ENCODE measurements at places on chromosomes 5 and 9.

GRCh38 chr9:115211413-115212124, 93.6 kb upstream of the TNC start:
- no peak for DNase-seq

DNA sequence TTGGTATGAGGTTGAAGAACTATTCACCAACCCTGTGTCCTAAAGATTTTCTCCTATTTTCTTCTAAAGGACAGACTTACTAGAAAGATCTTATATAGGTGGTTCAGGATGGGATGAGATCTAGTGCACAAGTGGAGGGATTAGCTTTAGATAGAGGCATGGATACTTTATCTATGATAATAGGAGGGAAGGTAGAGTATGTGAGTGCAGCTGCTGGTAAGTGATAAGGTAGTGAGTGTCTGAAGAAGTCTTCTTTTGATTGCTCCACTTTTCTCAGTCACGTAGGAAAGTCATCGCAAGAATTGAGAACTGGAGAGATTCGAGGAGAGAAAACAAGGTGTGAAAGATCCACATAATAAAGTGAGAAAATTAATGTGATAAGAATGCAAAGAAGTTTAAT, 6.0 kb upstream of the NDUFS4 start:
- no peak for DNase-seq

GRCh38 chr5:73823508-73823925, 197.5 kb downstream of the ARHGEF28 start:
- DNase-seq = peak; percentile 64

DNA sequence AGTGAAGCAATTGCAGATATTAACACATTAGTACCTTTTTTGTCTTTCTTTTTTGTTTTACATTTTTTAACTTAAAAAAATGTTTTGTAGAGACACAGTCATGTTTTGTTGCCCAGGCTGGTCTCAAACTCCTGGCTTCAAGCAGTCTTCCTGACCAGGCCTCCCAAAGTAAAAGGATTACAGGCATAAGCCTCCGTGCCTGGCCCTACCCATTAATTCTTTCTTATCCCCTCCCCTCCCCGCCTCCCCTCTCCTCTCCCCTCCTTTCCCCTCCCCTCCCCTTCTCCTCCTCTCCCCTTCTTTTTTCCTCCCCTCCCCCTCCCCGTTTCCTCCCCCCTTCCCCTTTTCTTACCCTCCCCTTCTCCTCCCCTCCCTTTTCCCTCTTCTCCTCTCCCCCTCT, 182.4 kb downstream of the FER start:
- DNase-seq = no peak

- DNase-seq = peak; percentile 73
These were observed 1.3 kb upstream of the ANKRD18A start for GRCh38 chr9:38621434-38622287.

- DNase-seq = no peak
These were observed 89.6 kb downstream of the KIF4B start for GRCh38 chr5:155103146-155103545.

- no peak for DNase-seq
These were observed 185.1 kb downstream of the OLFM1 start for GRCh38 chr9:135272608-135273007.

GRCh38 chr9:96067004-96067403, 191.5 kb downstream of the ERCC6L2 start:
- no peak for DNase-seq

- DNase-seq = no peak
These were observed 359.7 kb downstream of the TRIM32 start for GRCh38 chr9:117046666-117047327.

DNA sequence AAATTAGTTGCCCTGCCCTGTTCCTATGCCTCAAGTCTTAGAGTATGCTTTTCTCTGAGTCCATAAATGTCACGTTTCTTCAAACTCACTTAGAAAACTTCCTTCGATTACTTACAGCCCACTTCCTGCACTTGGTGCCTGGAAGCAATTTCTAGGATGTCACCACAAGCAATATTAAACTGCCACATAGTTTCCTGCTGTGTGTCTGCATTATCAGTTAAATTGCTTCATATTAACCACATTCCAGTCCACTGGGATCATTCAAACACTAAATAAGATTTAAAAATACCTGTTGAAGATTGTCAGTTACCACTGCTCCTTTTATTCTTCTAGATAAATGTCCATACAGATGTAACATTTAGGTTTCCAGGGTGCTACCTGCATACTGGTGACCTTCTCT, 4.1 kb downstream of the DENND1A start:
- no peak for DNase-seq

DNA sequence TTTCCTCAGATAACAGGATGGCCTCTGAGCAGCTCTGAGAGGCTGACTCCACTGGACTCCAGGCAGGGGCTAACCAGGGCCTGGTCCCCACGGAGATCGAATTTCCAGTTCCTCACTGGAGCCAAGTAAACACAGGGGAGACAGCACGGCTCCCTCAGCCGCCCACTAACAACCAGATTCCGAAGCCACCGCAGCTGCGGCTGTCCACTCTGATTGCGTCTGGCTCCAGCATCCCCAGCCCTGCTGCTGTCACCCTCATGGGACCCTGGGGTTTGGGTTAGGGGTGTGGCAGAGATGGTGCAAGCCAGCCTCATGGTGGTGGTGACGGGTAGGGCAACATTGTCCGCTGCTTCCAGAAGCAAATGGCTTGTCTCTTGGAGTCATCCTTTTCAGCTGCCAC, 172.6 kb downstream of the RGS3 start:
- no peak for DNase-seq

- DNase-seq = peak; percentile 60
These were observed 1.0 kb downstream of the FPGS start for GRCh38 chr9:127803507-127804352.

DNA sequence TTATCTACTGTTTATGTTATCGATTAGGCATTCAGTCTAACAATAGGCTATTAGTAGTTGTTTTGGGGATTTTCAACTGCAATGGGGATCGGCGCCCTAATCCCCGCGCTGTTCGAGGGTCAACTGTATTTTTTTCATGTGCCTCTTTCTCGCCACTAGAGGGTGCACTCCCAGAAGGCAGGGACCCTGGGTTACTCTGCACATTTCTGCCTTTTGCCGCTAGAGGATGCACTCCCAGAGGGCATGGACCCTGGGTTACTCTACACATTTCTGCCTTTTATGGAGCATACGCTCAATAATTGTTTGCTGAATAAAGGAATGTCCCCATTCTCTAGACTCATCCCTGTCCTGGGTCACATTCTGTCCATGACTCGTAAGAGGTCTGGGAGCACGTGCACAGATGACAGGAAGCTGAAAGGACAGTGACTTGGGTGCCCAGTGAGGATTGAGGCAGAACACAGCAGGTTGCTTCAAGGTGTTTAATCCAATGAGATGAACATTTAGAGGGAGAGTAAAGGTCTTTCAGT, 27.9 kb upstream of the RECK start:
- peak; percentile 84 for DNase-seq

DNA sequence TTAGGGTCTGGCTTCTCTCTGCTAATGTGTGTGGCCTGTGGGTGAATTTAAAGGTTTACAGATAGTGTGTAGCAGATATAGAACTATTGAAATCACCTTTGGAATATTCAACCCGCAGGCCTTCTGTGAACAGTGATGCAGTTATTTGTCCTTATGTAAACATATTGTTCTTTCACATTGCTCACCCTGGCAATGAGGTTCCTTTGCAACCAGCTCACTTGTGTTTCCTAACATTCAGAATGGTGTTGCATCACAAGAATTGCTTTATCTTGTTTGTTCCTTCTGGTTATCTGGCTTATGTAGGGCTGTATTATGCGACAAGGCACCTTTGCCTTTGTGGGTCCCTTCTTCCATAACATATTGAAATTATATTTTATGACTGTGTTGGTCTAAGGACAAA, 370.3 kb downstream of the NNT start:
- peak; percentile 5 for DNase-seq

GRCh38 chr5:127757576-127757975, 54.4 kb downstream of the CCDC192 start:
- peak; percentile 82 for DNase-seq

GRCh38 chr5:66747607-66748006, 151.4 kb downstream of the MAST4 start:
- no peak for DNase-seq

- no peak for DNase-seq
These were observed 32.2 kb downstream of the ZNF131 start for GRCh38 chr5:43152946-43153345.

- no peak for DNase-seq
These were observed 1390.3 kb upstream of the NUDT12 start for GRCh38 chr5:104952876-104953275.

DNA sequence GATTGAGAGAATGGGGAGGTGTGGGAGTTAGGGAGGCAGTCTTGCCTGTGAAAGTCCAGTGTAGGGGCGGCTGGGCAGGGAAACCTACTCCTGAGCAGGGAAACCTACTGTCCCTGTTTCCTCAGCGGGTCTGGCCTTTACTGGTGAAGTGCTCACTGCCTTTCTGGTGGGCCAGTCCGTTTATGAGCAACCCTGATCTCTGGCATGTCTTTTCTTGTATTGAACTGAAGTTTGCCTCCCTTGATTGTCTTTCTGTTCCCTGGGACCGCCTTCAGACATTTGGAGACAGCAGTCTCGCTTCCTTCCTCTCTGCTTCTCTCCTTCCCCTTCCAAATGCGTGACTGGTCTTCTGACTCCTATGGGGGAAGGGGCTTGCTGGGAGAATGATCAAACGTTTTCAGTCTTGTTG, 2.9 kb downstream of the SNX18 start:
- DNase-seq = no peak

DNA sequence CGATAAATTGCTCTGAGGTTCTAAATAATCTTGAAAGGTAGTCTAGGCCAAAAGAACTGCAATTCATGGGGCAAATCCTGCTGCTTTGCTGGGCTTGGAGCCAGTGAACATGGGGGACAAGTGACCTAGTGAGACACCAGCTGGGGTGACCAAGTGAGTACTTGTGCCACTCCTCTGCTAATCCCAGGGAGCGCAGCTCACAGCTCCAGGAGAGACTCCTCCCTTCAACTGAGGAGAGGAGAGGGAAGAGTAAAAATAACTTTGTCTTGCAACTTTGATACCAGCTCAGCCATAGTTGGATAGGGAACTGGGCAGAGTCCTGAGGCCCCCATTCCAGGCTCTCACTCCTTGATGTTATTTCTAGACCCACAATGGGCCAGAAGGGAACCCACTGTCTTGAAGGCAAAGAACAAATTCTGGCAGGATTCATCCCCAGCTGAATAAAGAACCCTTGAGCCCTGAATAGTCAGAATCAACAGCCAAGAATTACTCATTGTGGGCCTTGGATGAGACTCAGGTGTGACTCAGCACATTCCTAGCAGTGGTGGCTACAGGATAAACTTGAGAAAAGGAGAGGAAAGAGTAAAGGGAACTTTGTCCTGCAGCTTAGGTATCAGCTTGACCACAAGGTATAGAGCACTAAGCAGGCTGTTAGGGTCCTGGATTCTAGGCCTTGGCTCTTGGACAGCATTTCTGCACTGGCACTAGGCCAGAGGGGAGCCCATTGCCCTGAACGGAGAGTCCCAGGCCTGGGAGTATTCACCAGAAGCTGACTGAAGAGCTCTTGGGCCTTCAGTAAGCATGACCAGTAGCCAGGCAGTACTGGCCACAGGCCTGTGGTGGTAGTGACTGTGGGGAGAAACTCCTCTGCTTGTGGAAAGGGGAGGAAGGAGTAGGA, 288.3 kb upstream of the CDH18 start:
- DNase-seq = peak; percentile 82

GRCh38 chr5:3258050-3258449, 337.6 kb upstream of the IRX1 start:
- DNase-seq = no peak

- DNase-seq = peak; percentile 53
These were observed 601 bp downstream of the FBXO38 start for GRCh38 chr5:148384380-148384737.

GRCh38 chr5:159504857-159505304, 174.6 kb upstream of the IL12B start:
- peak; percentile 71 for DNase-seq

DNA sequence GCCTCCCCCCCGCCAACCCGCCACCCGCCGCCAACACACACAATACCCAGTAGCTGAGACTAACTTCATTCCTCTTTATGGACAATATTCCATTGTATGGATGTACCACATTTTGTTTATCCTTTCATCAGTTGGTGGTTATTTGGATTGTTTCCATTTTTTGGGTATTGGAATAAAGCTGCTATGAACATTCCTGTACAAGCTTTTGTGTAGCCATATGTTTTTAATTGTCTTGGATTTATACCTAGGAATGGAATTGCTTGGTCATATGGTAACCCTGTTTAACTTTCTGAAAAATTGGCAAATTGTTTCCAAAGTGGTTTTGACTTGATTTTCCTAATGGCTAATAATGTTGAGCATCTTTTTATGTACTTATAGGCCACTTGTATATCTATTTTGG, 4.9 kb upstream of the UBTD2 start:
- no peak for DNase-seq

DNA sequence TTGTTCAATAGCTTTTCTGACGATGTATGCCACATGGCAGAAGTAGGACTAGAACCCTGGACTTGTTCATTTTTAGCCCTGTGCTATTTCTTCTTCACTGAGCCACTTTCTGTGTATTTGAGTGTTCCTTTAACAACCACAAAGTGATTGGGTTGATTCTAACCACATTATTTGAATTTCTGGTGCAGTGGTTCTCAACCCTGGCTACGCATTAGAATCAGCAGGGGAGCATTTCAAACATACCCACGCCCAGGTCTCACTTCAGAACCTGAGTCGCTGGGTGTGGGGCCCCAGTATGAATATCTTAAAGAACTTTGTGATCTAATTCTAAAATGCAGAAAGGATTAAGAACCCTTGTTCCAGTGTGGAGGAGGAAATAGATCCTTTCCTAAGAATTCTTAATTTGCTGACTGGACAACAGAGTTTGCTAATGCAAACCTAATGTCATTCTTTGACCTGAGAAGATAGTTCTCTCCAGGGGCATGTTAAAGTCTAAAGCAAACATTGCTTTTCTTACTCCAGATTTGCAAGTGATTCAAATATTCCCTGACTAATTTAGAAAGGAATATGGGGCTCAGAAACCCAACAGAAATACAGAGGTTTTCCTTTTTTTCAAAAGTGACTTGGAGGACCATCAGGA, 75.4 kb upstream of the GDNF start:
- no peak for DNase-seq

DNA sequence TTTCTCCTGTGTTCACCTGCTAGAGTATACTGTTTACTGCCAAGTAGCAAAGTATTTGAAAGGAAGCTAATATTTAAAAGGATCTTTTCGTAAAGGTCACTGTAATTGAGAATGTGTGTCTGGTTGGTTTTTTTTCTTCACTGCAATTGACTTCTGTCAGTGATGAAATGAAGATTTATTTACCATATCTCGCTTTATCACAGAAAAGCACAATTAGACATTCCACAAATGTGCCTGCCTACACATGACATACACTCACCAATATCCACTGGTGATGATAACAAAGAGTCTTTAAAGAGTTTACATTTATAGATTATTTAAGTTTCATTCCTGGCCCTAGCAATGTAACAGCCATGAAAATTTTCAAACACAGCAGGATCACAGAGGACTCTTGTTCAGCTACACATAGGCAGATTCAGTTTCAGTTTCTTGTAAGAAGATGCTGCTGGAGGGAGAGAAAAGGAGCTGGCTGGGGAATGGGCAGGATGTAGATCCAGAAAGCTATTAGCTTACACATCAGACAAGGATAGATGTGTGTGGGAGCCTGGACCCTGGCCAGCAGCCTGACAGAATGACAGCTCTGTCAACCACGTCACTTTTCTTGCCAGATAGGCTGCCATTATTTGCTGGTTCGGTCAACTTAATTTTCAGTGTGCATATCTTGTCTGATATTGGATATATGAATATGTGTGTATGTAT, 104.0 kb downstream of the GDNF start:
- DNase-seq = no peak
